ENCODE measurements at places on chromosomes 4 and X. TPM values are rescaled to one million over a fixed set of nuclear protein-coding genes. Genes with fewer than 3 reads are reported as not detected.

MORC4 gene
- 41.0 TPM for total RNA-seq

KDM6A gene
- 11.1 TPM for total RNA-seq

UCP1 gene
- not detected for total RNA-seq

BST1 gene
- total RNA-seq = 39.5 TPM

KLB gene
- total RNA-seq = under 0.01 TPM

Data from regular cardiac myocyte (primary cell).